ENCODE measurements at places on chromosomes 12 and 14.

GRCh38 chr14:43169722-43170121 lies 1337.4 kb downstream of the FSCB start:
- H3K4me1 ChIP-seq = no peaks in the 10 kb centered on the region
- no peaks in the 10 kb centered on the region for H3K36me3 ChIP-seq
- DNase-seq = no peak
- H3K27ac ChIP-seq = no peak overlapping the region
- H3K27me3 ChIP-seq = no peaks in the 10 kb centered on the region

DNA sequence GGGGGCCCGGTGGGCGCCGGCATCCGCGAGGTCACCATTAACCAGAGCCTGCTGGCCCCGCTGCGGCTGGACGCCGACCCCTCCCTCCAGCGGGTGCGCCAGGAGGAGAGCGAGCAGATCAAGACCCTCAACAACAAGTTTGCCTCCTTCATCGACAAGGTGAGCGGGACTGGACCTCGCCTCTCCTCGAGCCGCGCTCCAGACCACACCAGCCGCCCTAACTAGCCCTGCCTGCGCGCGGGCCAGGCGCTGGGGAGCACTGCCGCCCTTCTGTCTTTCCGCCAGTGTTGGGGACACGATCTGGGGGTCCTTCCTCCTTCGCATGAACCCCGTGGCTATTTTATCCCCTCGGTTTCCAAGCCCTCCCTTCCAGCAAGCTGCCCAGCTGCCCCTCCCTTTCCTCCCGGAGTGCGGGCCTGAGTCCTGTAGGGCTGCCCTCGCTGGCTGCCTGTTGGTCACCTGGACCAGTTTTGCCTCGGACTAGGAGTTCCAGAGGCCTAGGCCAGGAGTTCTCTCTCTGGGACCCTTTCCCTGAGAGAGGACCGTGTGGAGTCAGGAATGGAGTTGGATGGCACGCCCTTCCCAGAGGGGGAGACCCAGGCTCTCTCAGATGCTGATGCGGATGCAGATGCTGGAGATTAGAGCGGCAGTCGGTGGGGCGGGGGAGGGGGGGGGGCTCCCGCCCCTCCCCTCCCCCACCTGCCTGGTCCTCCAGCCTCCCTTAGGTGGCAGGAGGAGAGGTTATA lies 592 bp downstream of the KRT7 start:
- no peak overlapping the region for H3K27ac ChIP-seq
- DNase-seq = no peak
- H3K4me1 ChIP-seq = peaks cover 36% of the 10 kb centered on the region
- peak overlapping the region; percentile 41 for H3K4me3 ChIP-seq
- H3K36me3 ChIP-seq = no peaks in the 10 kb centered on the region

- no peaks in the 10 kb centered on the region for H3K36me3 ChIP-seq
- peaks cover 34% of the 10 kb centered on the region for H3K27me3 ChIP-seq
- DNase-seq = no peak
These were observed 448.7 kb upstream of the OR4E1 start for GRCh38 chr14:22122227-22122818.

- no peak overlapping the region for H3K4me3 ChIP-seq
- H3K4me1 ChIP-seq = peaks cover 56% of the 10 kb centered on the region
- no peak for DNase-seq
These were observed 112.5 kb upstream of the HIF1A start for GRCh38 chr14:61582815-61583214.

DNA sequence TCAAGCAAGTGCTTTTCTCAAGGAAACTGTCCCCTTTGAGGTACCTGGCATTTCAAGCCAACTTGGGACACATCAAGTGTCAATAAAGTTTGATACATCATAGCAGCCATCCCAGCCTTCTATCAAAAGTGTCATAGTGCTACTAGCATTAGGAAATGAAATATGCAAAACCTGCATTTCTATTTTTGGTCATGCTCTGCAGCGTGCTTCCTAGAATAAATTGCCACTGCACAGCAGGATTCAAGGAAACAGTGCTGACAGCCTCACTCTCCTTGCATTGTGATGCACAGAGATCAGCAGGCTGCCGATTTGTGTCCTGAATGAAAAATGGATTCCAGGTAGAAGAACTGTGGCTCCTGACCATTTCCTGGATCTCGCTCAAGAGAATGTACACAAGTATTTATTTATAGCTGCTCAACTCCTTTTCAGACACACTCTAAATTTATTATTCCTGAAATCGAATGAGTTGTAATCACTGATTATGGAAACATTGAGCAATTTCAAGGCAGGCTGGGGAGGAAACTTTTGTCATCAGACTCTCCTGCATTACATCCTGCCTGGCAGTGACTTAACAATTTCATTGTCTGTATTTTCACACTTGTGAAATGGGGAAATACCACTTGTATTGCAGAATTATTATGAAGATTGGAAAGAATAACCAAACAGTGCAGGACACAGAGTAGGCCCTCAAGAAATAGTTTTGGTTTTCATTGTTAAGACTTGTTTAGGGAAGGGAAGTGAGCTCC lies 120.9 kb downstream of the SLC38A6 start:
- no peak overlapping the region for H3K4me3 ChIP-seq
- DNase-seq = no peak
- H3K36me3 ChIP-seq = peaks cover 4% of the 10 kb centered on the region
- no peaks in the 10 kb centered on the region for H3K27me3 ChIP-seq
- peaks cover 33% of the 10 kb centered on the region for H3K4me1 ChIP-seq

DNA sequence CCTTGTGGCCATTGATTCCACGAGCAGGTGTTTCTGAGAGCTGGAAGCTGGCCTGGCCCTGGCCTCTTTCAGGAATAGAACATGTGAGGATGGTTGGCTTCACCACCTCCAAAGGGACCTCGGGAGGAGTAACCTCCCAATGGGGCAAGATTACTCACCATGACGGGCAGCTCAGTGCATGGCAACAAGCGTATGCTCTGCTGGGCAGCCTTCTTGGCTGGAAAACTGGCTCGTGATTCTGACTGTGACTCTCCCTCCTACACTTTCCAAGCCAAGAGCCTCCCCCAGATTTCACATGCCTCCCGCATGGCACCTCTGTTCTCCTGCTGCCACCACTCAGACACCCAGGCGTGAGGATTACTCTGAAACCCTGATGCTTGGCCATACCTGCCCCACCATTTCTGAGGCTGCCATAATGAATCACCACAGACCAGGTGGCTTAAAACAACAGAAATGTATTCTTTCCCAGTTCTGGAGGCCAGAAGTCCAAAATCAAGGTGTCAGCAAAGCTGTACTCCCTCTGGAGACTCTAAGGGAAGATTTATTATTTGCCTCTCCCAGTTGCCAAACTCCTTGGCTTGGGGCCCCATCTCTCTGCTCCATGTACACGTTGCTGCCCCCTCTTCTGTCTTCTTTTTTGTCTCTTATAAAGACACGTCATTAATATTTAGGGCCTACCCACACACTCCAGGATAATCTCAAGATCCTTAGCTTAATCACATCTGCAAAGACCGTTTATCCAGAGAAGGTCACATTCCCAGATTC lies 215.9 kb downstream of the CHST11 start:
- H3K27me3 ChIP-seq = no peaks in the 10 kb centered on the region
- H3K27ac ChIP-seq = peak overlapping the region; percentile 79
- DNase-seq = peak; percentile 48
- no peaks in the 10 kb centered on the region for H3K36me3 ChIP-seq

- no peak for DNase-seq
- no peaks in the 10 kb centered on the region for H3K36me3 ChIP-seq
- H3K27ac ChIP-seq = no peak overlapping the region
- H3K27me3 ChIP-seq = peaks cover 58% of the 10 kb centered on the region
- peaks cover under 1% of the 10 kb centered on the region for H3K4me1 ChIP-seq
These were observed 983 bp downstream of the MYF6 start for GRCh38 chr12:80708259-80708974.

DNA sequence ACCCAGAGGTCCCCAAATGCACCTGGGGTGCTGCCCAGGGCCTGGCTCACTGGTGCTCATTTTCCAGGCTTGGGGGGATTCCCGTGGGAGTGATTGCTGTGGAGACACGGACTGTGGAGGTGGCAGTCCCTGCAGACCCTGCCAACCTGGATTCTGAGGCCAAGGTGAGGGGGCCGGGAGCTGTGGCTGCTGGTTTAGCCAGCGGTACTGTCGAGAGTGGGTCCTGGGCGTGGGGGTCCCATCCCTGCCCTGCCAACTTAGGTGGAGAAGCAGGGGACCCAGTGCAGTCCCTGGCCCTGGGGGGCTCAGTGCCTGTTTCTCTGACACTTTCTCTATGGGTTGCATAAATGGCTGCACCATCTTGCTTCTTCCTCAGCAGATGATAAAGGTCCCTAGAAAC lies 50.9 kb downstream of the FOXN4 start:
- no peak overlapping the region for H3K4me3 ChIP-seq
- peak overlapping the region; percentile 16 for H3K27ac ChIP-seq
- DNase-seq = no peak
- no peaks in the 10 kb centered on the region for H3K4me1 ChIP-seq

DNA sequence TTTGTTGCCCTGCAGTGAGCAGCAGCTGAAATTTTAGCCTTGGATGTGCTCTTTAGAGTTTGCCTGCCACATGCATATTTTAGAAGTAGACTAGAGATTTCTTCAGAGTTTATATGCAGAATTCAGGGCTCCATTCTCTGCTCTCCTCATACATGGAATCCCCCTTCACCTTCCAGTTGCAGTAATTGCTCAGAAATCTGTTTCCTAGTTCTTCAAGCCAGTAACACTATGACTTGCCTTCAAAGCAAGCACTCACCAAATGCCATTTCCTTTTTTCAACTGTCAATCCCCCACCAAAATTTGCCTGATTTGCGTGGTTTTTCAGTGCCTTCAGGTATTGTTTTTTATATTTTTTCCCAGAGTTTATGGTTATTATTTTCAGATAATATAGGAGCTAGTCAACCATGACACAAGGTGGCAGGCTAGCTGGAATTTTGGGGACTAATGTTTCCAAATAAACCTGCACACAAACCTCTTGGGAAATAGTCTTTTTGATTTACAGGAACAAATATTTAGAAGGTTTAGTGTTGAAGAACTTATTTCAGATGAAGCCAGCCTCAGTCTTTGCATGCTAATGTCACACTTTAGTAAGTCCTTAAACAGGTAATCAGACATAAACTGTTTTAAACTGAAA lies 79.2 kb downstream of the ASCL1 start:
- no peaks in the 10 kb centered on the region for H3K4me1 ChIP-seq
- H3K36me3 ChIP-seq = no peaks in the 10 kb centered on the region
- DNase-seq = no peak
- no peaks in the 10 kb centered on the region for H3K27me3 ChIP-seq

- no peak for DNase-seq
- H3K4me1 ChIP-seq = peaks cover 3% of the 10 kb centered on the region
- no peaks in the 10 kb centered on the region for H3K36me3 ChIP-seq
- peak overlapping the region; percentile 68 for H3K27ac ChIP-seq
These were observed 604 bp downstream of the GLIPR1 start for GRCh38 chr12:75481013-75481705.

- H3K4me1 ChIP-seq = peaks cover 10% of the 10 kb centered on the region
- H3K27me3 ChIP-seq = peaks cover 41% of the 10 kb centered on the region
- no peak overlapping the region for H3K4me3 ChIP-seq
- H3K27ac ChIP-seq = no peak overlapping the region
- DNase-seq = no peak
- no peaks in the 10 kb centered on the region for H3K36me3 ChIP-seq
These were observed 50.0 kb upstream of the GPATCH2L start for GRCh38 chr14:76101391-76102379.

DNA sequence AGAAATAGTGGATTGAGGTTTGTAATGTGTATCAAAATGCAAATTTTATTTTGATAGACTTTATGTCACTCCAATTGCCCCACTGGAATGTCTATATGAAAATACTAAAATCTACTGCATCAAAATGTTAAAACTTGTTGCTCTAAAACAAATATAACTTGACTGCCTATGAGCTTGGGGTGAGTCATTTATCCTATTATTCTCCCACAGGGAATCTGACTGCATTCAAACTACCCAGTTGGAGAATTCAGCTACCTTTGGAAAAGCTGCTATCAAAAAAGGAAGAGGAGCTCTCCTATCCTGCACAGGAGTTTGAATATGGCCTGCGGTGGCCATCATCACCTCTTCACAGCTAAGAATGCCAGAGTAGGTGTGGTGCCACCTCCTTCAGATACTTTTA lies 173.1 kb downstream of the KLHL28 start:
- H3K4me3 ChIP-seq = no peak overlapping the region
- no peaks in the 10 kb centered on the region for H3K36me3 ChIP-seq
- DNase-seq = no peak

DNA sequence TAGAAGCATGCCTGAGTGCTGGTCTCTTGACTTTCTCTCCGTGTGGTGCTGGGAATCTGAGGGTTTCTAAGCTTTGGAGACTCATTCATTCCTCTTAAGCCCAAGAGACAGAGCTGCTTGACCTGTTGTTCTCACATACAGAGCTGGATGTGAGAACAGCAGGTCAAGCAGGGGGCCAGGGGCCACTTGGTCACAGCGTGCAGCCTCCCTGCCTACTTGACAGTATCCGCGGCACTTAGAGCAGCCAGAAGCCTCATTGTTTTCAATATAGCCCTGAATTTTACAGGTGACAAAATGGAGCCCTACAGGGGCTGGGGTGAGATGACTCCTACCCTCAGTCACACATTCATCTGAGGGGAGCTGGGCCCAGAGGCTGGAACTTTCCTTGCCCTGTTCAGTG lies 88.9 kb downstream of the ESRRB start:
- H3K36me3 ChIP-seq = no peaks in the 10 kb centered on the region
- H3K4me1 ChIP-seq = no peaks in the 10 kb centered on the region
- DNase-seq = no peak
- H3K4me3 ChIP-seq = no peak overlapping the region
- H3K27me3 ChIP-seq = no peaks in the 10 kb centered on the region
- no peak overlapping the region for H3K27ac ChIP-seq

DNA sequence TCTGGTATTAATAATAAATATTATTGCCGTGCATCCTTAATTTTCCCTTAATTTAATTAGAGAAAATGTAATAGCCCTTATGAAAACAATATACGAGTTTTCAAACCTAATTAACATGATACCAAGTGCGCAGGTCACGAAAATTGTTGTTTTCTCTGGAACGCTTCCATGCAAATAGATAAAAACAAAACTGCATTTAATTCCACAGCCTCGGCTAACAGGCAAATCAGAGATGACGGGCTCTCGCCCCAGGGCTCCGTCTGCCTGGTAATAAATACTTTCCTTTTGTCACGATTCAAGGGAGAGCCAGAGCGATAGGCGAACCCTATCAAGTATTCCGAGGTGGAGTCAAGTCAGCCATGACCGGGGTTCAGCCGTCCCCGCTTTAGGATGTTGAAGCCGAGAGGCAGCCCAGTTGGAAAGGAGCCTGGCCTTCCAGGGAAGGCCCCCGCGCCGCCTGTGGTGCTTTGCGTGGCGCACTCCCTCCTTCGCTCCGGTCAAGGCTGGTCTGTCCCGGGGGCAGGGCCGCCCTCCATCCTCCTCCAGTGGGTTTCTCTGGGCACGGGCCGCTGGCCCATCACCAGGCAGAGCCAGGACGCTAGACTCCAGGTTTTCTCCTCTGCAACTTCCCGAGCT lies 137.8 kb upstream of the GSC start:
- no peak overlapping the region for H3K27ac ChIP-seq
- no peak overlapping the region for H3K4me3 ChIP-seq
- H3K4me1 ChIP-seq = no peaks in the 10 kb centered on the region
- H3K27me3 ChIP-seq = peaks cover 53% of the 10 kb centered on the region
- DNase-seq = no peak

DNA sequence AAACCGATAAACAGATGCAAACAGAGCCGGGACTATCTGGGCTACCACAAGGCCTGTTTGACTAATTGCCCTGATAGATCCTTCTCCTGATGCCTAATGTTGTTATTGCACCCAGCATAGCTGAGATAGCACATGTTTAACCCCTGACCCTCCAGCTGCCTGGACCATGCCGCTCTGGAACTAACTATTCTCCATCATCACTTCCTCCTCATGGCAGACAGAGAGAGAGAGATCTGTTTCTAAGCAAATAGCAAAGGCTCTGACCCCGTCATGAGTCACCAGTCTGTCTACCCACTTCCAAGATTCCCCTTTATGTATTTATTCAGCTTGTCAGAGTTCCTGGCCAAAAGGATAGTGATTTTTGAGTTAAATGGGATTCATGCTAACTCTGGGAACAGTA lies 58.2 kb upstream of the FLRT2 start:
- no peak overlapping the region for H3K4me3 ChIP-seq
- no peak overlapping the region for H3K27ac ChIP-seq
- no peak for DNase-seq
- no peaks in the 10 kb centered on the region for H3K36me3 ChIP-seq
- H3K27me3 ChIP-seq = no peaks in the 10 kb centered on the region
